GM03348 (cell line): ENCODE measurements at places on chromosomes 7 and 10.

DNA sequence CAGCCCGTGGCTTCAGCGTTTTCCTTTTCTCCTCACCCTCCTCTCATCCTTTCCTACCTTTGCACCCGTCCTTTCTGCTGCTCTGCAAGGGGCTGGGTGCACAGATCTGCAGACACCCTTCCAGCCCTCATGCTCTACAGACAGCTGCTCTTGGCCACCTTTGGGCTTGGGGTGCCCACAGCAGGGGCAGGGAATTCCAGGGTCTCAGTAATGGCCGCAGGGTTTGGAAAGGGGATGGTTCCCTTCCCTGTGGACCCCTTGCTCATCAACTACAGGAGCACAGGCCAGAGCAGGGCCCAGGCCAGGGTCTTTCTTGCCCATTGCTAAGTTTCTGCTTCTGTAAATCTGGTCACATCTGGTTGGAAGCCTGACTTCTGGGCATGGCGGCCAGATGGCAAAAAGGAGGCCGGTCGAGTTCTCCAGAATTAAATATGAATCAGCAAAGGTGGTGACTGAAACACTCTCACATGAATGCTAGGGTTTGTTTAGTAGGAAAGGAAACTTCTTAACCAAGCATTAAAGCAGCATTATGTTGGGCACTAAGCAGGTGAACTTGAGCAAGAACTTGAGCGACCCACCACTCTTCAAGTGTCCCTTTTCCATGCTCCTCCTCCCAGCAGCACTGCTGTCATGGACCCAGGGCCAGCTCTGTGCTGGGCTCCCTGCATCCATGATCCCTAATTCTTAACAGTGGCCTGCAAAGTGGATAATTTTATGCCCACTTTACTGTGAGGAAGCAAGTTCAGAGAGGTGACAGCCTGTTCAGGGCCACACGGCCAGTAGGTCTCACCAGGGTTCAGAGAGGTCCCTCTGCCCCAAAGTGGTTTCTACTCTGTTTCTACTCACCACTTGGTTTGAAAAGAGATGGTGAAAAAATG lies 1.5 kb downstream of the ECHDC3 start:
- no peak for DNase-seq

- DNase-seq: no peak
Measured at GRCh38 chr10:112967200-112967599, 17.2 kb downstream of the TCF7L2 start.

GRCh38 chr7:36490419-36490830 lies 100.8 kb downstream of the ANLN start:
- DNase-seq: no peak

DNA sequence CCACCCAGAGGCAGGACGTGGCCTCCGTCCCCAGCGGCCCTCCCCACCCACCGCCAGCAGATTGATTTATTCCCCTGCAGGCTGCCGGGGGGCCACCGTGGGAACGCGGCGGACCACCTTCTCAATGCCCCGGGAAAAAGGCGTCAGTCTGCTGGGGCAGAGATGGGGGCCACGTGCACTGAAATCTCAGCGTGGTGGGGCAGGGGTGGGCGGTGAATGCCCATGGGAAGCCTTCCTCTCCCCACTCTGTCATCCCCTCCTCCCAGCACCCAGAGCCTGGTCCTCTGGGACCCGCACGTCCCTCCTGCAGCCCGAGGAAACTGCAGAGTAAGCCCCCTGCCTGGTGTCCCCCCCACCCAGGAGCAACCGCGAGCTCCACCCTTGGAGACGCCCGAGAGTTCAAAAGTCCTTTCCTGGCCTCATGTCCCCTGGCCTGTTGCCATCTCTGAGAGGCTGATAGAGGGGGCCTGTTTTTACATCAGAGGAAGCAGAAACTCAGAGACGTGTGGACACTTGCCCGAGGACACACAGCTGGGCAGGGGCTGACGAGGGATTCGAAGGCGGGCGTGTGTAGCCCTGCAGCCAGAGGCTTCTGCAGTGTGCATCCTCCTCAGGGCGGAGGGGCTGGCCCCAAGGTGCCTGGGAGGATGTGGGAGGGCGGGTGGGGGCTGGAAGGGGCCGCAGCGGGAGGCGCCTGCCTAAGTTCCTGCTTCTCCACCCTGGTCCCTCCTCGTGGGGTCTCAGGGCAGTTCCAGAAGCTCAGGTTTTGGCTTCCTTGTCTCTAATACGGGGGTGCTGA lies 21.8 kb downstream of the UNCX start:
- DNase-seq: no peak

DNA sequence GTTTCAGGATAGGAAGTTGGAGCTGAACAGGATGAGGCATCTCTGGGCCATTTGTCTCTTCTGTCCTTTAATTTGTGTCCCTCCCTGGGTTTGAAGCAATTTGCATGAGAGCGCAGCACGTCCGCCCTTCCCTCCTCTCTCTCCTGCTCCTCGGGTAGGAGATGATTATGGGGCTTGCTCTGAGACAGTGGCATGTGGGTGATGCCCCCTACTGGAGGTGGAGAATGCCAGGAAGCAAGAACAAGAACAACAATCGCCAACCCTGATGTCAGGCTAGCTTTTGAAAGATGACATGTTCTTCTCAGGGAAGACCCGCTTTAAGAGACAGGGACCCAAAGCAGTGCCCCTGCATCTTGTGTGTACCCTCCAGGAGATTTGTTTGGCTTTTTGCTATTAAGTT lies 63.9 kb upstream of the LOXL4 start:
- no peak for DNase-seq

GRCh38 chr7:28001896-28002295 lies 178.7 kb downstream of the JAZF1 start:
- no peak for DNase-seq
